ENCODE measurements at places on chromosomes 1 and 21.

DNA sequence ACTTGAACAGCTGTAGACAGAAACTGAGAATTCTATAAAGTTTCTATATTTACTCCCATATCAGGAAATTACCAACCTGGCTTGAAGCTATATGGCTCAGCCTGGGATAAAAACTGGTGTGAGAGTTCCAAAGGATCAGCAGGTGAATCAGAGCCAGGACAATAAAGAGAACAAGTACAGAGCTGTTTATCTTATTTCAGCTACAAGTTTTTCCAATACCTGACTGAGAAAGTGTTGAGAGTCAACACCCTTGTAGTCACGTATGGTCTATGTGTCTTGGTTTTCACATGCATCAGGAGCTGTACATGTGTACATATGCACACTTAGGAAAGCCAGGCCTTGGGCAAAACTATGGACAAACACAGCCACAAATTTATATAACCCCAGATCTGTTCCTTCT is 40.7 kb upstream of the CXADR start:
- DNase-seq, result no peak

DNA sequence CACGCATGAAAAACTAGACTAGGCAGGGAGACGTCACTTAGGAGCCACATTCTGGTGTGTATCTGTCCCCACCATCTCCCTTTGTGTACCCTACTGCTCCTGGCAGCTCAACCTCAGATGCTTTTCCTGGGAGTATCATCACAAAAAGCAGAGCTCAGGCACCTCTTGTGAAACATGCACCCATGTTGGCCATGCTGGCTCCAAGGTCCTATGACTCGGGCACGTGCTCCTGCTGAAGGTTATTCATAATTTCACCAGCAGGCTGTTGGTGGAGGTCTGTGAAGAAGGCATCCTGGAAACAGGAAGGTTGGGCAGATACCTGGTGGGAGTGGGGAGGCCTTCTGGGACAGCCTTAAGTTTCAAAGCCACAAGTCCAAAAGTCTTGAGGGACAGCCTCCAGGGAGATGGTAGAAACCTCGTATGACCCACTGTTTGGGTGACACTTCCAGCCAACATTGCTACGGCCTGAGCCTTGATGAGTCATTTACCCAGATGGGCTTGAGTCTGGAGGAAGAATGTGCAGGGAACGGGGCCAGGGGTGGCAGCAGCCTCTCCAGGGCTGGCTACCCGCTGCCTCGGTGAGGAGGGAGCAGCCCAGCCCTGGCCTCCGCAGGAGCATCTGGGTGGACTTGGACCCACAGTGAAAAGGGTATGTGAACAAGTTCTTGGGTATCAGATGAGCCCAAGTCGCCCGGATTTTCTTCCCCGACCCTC is 75.8 kb downstream of the PGBD5 start:
- no peak for DNase-seq

GRCh38 chr1:175894581-175894980 is 151.2 kb upstream of the TNR start:
- no peak for DNase-seq

GRCh38 chr1:89844241-89844807 is 23.5 kb downstream of the LRRC8D start:
- DNase-seq, result no peak

GRCh38 chr1:202656951-202657646 is 53.2 kb downstream of the SYT2 start:
- DNase-seq, result no peak

GRCh38 chr1:67535474-67535873 is 105.3 kb upstream of the SERBP1 start:
- peak; percentile 4 for DNase-seq

GRCh38 chr1:226734611-226735153 is 4.4 kb downstream of the ITPKB start:
- DNase-seq, result no peak

- no peak for DNase-seq
These were observed 57.3 kb upstream of the MAGI3 start for GRCh38 chr1:113333056-113333455.

DNA sequence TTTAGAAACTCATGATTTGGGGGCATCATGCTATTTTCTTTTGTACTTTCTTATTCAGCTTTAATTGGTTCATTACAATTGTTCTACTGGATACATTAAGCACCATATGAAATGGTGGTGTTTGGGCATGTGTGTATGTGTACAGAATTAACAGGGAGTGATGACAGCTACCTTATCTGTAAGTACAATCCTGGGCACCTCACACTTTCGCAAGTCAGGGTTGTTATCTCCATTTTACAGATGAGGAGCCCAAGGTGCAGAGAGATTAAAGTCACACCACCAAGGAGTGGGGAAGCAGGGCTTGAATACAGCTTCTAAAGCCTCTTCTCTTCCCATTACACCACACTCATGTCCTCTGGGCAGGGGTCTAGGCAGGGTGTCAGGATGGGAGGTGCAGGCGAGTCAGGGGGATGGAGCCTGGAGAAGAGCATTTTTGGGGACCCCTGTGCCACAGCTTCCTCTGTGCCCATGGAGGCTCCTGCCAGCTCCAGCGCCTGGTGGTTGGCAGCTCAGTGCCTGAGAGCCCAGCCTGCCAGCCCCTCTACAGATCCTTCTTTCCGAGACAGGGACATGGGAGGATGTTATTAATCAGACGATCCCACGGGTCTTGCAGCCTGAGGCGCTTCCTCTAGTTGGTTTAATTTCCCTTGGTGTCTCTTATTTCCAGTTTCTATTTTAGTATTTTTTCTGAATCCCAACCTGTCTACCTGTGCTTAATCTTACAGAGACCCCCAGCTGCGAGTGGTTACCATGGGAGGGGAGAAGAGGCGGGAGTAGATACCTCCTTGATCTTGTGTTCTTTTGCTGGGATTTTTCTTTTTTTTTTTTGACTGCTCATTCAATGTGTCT is 126.2 kb upstream of the CD34 start:
- no peak for DNase-seq

- DNase-seq, result no peak
These were observed 230.5 kb downstream of the TPR start for GRCh38 chr1:186144505-186144904.

- no peak for DNase-seq
These were observed 86.8 kb upstream of the ARHGAP29 start for GRCh38 chr1:94324178-94324544.

GRCh38 chr1:3620708-3621107 is 4.1 kb upstream of the TPRG1L start:
- DNase-seq, result no peak

GRCh38 chr1:228914700-228915099 is 179.4 kb downstream of the RHOU start:
- DNase-seq, result no peak

DNA sequence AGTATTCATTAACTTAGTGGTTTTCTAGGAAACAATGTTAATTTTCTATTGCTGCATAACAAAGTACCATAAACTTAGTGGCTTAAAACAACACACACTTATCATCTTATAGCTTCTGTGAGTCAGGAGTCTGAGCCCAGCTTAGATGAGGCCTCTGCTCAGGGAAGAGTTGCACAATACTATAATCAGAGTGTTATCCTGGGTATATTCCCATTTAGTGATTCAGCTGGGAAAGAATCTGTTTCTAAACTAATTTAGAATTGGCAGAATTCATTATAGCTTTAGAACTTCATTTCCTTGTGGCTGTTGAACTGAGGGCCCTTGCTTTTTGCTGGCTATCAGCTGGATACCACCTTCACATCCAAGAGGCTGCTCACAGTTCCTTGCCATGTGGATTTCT is 515.5 kb downstream of the BRINP3 start:
- no peak for DNase-seq

GRCh38 chr1:159009704-159010361 is at the start of gene IFI16:
Gene IFI16 (plus strand): TSS chr1:159009907. CDS start chr1:159014681, 4,774 bp downstream.
- peak; percentile 33 for DNase-seq

- DNase-seq, result no peak
These were observed 190.8 kb downstream of the DYRK1A start for GRCh38 chr21:37557261-37557950.

DNA sequence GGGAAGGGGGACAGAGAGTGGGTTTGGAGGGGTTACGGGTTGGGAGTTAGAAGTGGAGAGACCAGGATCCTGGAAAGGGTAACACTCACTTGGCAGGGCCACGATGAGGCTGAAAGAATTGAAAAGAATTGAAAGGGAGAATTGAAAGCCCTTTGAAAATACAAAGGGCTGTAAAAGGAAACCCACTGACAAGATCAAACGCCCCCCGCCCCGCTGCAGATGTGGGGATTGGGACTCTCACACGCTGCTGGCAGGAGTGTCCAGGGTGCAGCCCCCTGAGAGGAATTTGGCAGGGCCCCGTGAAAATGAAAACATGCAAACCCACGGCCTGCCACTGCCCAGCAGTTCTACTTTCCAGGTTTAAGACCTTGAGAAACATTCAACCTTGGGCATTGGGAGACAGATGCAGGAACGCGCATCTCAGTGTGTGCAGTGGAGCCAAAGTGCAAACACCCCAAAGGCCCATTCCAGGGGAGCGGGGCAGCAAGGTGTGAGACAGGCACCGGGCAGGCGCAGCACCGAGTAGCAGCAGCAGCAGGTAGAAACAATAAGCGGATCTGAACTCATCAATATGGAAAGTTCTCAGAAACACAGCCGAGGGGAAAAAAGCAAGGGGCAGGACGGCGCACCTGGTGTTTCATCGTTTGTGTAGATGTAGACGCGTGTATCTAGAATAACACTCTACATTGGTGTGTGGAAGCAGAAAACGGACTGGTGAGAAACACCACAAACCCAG is 8.3 kb upstream of the TNFRSF1B start:
- no peak for DNase-seq

All from stimulated activated CD8-positive, alpha-beta memory T cell treated with anti-CD3 and anti-CD28 coated beads, Interleukin-4, amount 100 ng/mL, for 4 hours (primary cell).